ENCODE measurements at places on chromosomes 4 and X.

DNA sequence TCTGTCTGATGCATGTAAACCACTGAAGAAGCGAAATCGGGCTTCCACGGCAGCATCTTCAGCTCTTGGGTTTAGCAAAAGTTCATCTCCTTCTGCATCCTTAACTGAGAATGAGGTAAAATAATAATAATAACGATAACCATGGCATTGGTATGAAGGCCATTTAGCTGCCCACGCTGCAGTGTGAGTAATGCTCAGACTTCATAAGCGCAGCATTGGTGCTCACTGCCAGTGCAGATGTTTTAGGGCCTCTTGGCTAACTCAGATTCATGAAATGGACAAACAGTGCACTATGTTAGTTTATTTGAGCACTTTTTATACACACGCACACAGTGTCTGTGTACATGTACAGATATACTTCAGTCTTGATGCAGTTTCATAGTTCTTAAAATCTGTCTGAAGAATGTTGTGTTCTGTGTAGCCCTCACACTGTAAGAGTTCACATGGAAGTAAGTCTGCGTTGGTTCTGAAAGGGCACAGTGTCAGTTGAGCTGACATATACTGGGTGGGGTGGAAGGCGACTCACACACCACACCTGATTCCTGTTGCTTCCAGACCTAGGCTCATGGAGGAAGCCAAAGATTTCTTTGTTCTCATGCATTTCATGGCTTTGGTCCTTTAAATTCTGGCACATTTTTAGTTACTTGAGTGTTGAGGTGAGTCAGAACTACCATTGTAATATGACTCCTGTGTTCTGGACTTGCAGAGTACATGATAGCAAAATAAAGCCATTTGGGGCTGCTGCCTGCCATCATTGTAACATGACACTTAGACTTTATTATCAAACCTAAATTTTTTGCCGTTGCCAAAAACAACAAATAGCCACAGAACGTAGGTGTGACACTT, 68.7 kb downstream of the NSD2 start:
- DNase-seq = no peak

- DNase-seq = no peak
Observed at GRCh38 chr4:139455126-139455538, 1.2 kb downstream of the RAB33B start.

GRCh38 chr4:76306882-76307659, 538 bp downstream of the STBD1 start:
- DNase-seq = no peak

DNA sequence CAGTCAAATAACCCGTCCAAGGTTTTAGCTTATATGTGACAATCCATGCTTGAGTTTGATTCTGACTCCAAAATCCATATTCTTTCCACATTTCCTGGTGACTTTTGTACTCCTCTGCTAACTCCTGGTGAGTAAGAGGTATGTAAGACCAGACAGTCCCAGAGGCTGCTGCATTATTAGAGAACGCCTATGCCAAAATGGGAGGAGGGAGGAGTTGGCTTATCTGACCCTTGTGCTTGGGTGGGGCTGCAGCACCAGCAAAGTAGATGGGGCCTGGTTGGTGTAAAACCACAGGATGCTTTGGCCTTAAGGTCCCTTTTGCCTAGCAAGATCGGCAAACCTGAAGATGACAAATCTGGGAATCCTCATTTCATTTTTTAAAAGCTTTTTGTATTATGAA, 9.1 kb upstream of the RNF212 start:
- DNase-seq = no peak

DNA sequence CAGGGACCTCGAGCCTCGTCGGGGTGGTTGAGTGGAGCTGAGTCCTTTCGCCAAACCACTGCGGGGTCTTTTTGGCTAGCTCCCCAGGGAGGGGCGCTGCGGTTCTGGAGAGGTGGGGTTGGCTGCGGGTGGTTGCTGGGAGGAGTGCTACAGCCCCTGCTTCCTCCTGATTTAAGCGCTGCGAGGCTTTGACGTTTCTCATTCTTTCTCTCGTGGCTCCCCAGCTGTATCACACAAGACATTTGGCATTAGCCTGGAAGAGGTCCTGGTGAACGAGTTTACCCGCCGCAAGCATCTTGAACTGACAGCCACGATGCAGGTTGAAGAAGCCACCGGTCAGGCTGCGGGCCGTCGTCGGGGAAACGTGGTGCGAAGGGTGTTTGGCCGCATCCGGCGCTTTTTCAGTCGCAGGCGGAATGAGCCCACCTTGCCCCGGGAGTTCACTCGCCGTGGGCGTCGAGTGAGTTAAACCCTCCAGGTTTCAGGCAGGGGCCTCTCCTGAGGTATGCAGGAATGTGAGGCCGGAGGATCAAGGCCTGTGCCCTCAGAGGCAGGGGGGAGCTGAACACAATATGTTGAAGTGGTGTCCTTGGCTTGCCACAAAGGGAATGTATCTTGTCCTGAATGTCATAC, 25.5 kb downstream of the ARHGAP36 start:
- DNase-seq = no peak

GRCh38 chr4:122129061-122129460, 23.1 kb upstream of the BLTP1 start:
- DNase-seq = no peak

GRCh38 chrX:47662144-47662657, 3.2 kb upstream of the UXT start:
- DNase-seq = no peak

DNA sequence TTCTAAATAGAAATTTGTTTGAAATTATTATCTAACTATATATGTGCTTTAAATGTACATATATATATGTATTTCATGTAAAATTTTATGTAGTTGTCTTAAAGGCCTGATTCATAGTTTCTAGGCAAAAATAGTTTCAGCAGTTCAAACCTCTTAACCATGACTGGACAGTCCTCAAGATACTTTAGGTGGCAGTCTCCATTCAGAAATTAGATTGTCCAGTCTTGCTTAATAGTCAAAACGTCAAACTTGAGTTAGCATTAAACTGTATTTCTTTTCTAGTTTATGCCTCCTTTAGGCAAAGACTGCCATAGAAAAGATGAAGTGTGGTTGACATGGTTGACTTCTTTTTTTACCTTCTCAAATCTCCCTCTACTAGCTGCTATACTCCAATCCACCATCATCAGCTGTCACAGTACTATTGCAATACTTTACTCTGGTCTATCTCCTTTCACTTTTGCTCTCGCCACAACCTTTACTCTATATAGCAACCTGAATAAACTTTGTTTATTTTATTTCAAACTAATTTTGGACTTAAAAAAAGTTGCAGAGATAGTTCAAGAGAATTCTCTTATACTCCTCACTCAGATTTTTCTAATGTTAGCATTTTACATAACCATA, 395.6 kb upstream of the DIPK2B start:
- no peak for DNase-seq

- DNase-seq = no peak
Observed at GRCh38 chr4:94253036-94253435, 45.4 kb downstream of the SMARCAD1 start.

- DNase-seq = no peak
Observed at GRCh38 chr4:152039023-152039481, 278.2 kb upstream of the GATB start.

DNA sequence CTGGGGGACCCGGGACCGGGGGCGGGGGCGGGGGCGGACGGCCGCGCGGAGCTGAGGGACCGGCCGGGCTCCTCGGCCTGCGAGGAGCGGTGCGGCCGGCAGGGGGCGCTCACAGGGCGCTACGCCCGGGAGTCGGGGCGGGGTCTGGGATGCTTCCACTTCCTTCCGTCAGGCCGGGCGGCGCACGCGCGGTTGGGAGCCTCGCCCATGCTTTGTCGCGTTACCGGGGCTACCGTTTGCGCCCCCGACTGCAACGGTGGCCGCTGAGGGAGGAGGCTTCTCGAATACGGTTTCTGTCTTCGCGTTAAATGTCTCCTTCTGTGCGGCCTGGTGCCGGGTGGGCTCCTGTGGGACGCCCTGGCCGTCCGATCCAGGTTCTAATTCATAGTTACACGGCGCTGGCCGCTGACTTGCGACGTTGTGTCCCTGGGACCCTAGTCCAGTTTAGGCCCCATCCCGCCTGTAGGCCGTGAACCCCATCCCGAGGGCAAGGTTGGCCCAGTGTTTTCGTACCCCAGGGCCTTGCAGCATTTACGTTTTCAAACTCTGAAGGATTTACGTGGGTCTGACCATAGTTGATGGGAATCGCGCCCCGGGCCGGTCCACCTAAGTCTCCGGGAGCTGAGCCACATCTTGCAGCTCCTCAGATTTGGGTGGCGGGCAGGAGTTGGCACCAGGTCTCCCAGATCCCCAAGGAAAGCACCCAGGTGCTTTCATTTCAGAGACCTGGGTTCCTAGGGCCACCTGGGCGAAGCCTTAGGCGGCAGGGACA, 549 bp downstream of the MSL3 start:
- peak; percentile 45 for DNase-seq

DNA sequence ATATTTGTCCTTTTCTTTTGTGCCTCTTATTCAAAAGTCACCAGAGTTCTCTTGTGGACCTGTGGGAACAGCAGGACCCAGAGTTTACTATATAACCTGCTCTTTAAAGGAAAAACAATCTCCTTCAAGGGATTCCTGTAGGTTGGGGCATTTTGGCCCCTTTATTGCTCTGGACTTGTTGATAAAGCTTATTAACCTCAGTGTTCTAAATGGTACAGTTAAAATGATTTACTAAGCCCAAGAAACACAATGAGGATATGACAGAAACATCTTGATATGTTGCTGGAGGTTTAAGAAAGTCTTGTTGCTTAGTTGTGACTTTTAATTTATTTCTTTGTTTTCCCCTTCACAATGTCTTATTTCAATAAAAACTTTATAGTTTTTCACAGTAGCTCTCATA, 46.8 kb downstream of the SLIT2 start:
- no peak for DNase-seq

- DNase-seq = peak; percentile 25
Observed at GRCh38 chr4:155353923-155354540, 22.7 kb downstream of the MAP9 start.

DNA sequence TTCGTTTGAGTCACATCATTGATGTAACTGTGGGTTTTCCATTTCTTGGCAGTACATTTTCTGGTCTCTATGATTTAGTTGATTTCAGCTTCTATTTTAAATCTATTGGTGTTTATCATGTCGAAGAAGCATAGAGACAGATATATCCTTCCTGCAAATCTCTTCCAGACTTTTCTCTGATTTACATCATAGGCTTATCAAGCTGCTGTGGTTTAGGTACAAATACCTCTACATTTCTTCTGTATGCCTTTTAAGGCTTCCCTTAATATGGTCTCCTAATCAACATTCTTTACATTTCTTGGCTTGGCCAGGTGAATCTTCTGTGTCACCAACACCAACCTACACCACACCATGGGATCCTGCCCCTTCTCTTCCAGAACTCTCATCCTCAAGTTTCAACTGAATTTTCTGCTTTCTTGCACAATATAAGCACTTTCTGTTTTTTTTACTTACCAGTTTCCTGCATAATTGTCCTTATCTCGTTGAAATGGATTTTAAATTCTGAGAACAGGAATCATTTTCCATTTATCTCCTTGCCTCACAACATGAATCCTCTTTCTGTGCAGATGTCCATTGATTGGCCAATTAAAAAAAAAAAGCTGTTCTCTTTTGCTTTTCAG, 626.9 kb downstream of the ANKRD50 start:
- no peak for DNase-seq

- DNase-seq = no peak
Observed at GRCh38 chr4:73741031-73741749, 821 bp downstream of the CXCL8 start.

DNA sequence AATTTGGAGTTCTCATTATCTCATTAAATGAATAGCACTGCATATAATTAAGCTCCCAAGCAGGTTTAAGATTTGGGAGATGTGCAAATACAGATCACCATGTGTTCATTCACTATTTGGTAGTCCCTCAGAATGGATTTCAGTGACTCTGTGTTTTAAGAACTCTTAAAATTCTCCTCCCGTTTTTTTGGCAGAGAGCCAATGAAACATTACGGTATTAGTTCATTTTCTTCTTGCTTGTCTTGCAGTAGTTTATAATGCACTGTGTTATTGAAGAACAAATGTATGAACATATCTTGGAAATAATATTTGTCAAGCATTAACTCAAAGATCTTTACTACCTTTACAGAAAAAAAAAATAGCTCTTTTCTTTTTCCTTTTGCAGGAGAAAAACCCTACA, 32.7 kb downstream of the KLF3 start:
- no peak for DNase-seq

DNA sequence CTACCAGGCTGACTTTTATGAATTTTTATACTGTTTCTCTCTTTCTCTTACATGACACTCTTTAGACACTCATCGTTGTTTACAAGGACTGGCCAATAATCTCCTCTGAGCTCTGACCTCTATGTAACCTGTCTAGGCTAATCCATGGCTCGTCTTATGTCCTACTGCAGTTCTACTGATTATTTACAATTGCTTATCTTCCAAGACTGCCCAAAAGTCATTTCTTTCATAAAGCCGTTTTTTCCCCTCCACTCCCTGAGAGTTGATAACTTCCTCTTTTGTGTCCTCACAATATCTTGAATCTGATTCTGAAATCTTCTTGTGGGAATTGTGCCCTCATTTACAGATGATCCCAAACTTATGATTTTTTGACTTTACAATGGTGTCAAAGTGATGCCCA, 18.3 kb upstream of the SNCA start:
- no peak for DNase-seq

- no peak for DNase-seq
Observed at GRCh38 chrX:154098551-154098950, 1.0 kb upstream of the MECP2 start.

GRCh38 chrX:154355776-154356140, 18.7 kb downstream of the FLNA start:
- no peak for DNase-seq

- DNase-seq = no peak
Observed at GRCh38 chrX:109931677-109932076, 71.2 kb upstream of the TMEM164 start.

- no peak for DNase-seq
Observed at GRCh38 chrX:41863343-41864203, 59.8 kb downstream of the CASK start.

GRCh38 chr4:150250293-150250997, 172.2 kb downstream of the DCLK2 start:
- DNase-seq = no peak

DNA sequence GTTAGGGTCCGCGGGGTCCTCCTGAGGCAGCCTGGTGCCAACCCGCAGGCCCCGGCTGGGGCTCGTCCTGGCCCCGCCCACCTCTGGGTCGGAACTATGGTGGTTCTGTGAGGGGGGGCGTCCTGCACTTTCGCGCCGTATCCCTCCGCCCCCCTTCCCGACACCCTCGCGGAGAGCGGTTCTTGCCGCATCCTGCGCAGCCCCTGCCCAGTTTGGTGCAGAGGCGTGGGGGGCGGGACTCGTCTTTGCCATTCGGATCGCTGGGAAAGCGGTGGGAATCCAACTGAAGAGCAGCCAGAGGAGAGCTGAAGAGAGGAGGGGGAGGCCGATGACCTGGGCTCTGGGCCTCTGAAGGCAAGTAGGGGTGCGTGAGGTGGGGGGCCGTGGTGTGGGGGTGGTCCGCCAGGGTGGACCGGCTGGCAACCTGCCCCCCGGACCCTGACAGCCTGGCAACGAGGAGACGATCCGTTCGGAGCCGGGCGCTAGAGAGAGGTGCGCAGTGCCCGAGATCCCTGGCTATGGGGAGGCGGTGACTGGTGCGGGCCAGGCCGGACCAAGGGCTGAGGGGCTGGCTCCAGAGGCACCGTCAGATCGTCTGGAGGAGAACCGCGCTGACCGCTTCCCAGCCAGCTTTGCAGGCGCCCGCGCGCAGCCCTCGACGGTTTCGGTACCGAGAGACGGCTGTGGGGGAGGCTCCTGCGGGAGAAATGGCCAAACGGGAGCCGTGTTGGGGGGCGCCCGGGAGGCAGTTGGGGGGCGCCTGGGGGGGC, at the start of gene GPRASP1:
Gene GPRASP1, plus strand, starts transcription at position 242 of the 770 bp plus-strand sequence. CDS start 2,431 bp downstream, outside the sequence.
- DNase-seq = no peak

GRCh38 chrX:94058728-94059382, 384.8 kb downstream of the FAM133A start:
- DNase-seq = no peak
